Stimulated activated CD4-positive, alpha-beta T cell treated with anti-CD3 and anti-CD28 coated beads, TNF-alpha, amount 100 ng/mL, for 24 hours (primary cell): ENCODE measurements at places on chromosomes 1 and 21.

- DNase-seq = no peak
Measured at GRCh38 chr1:204465546-204466415, 28.8 kb downstream of the PIK3C2B start.

DNA sequence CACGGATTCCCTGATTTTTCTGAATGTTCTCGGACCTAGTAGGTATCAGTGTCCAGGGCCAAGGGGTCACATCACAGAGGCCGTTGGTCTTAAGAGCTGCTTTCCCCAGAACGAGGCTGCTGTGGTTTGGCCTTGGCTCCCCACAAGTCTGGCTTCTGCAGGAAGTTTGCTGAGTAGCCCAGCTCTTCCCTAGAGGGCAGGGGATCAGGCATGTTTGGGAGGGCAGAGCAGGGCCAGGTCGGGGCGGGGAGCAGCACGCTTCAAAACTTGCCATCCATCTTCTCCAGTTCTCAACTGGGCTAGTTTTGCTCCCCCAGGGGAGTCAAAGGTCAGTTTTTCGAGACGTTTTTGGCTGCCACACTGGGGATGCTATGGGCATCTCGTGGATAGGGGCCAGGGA is 37.0 kb downstream of the MAN1C1 start:
- DNase-seq = no peak

- no peak for DNase-seq
Measured at GRCh38 chr1:182198006-182198605, 136.6 kb upstream of the ZNF648 start.

DNA sequence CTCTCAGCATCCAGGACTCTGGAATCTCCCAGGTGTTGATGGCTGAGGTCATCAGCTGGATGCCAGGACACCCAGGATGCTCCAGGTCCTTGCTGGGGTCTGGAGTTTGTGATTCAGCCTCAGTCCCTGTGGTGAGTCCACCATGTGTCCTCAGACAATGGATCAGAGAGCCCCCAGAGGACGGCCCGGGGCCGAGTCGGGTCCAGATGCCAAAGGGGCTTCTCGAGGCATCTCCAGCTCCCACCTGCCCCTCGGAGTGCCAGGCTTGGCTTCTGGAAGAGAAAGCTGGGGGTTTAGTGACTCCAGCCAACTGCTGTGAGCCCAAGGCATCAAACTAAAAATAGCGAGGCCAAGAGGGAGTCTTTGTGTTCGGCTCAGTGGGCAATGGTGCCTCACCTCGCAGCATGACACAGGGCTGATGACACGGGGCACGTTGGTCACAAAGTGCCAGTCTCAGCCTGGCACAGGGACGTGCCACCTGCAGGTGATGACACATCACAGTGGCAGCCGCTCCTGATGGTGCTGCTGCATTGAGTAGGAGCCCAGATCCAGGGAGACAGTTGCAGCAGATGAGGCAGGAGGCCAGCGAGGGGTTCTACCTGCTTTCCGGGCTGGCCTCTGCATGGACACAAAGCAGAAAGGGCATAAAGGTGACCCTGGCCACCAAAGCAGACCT is 10.6 kb downstream of the PDE9A start:
- no peak for DNase-seq

DNA sequence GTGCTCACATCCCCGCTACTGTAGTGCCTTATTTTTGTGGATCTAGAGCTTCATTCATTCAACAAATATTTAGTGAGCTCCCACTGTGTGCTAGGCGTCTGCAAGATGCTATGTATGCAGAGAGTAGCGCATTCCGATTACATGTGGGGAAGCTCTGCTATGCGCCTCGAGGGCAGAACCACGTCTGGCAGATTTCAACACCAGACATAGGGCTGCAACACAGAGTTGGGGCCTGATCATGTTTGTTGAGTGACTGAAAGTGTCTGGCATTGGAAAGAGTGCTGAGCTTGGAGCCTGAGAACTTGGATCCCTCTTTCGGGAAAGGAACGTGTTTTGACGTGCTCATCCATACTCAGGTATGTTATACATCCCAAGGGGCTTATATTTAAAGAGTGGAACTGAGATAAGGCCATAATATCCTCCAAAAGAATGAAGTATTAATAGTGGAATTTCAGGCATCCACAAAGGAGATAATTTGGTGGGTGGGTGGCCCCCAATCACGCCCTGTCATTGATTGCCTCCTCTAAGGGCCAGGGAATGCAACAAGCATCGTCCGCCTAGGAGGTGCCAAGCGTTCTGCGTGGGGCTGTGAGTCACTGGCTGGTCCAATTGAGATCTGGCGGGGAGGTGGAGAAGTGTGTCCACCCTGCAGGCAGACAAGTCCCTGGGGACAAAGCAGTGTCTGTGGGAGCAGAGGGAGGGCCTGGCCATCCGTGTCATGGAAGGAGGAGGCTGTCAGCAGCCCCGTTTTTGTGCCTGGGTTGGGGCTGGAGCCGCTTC is 62.8 kb upstream of the ZBTB40 start:
- no peak for DNase-seq

- DNase-seq = no peak
Measured at GRCh38 chr1:36207339-36207738, 16.9 kb upstream of the THRAP3 start.

GRCh38 chr21:34668803-34669148 is at the start of gene CLIC6:
CLIC6 (plus strand) TSS chr21:34668994; CDS start chr21:34669389, 395 bp downstream.
- DNase-seq = no peak
